Stimulated activated CD8-positive, alpha-beta memory T cell treated with anti-CD3 and anti-CD28 coated beads, Interleukin-4, amount 100 ng/mL, for 4 hours (primary cell): ENCODE measurements at places on chromosomes 7 and 10.

DNA sequence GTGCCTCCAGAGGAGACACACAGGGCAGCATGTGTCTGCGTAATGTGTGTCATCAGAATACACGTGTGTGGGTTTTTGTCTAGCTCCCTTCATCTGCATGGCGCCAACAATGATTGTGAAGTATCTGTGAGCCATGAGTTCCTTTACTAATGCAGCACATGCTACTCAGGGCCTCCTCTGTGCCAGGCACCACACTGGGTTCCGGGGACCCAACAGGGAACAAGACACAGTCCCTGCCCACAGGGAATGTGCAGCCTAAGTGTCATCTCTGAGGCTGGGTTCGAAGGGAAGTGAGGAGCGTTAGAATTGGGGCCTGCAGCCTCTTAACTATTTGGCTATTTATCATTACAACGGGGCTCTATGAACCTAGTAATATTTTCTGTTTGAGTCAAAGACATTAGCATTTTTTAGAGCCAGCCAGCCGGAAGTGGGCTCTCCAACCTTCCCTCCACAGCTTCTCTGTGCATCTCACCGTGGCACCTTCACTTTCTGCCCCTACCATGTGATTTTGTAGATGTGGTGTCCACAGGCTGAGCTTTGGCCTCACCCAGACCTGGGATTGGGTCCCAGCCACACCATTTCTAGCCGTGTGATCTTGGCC lies 43.9 kb upstream of the SRGN start:
- DNase-seq: no peak

DNA sequence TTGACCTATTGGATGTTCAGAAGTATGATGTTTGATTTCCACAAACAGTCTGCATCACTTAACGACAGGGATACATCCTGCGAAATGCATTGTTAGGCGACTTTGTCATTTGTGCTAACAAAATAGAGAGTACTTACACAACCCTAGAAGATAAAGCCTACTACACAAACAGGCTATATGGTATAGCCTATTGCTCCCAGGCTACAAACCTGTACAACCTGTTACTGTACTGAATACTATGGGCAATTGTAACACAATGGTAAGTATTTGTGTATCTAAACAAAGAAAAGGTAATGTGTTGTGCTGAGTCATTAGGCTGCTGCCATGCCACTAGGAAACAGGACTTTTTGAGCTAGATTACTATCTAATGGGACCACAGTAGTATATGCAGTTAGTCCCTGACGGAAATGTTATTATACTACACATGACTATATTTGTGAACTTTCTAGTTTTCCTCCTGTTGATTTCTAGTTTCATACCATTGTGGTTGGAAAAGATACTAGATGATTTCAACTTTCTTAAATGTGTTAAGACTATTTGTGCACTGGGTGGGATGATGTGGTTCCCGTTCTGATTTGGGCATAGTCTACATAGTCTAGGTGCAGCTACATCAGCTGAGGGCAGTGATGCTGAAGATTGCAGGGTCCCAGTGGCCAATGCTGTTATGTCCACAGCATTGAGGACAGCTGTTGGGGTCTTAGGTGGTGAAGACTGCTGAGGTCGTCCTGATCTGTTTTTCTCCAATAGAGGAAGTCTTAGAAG lies 161.7 kb downstream of the HTR7 start:
- no peak for DNase-seq

DNA sequence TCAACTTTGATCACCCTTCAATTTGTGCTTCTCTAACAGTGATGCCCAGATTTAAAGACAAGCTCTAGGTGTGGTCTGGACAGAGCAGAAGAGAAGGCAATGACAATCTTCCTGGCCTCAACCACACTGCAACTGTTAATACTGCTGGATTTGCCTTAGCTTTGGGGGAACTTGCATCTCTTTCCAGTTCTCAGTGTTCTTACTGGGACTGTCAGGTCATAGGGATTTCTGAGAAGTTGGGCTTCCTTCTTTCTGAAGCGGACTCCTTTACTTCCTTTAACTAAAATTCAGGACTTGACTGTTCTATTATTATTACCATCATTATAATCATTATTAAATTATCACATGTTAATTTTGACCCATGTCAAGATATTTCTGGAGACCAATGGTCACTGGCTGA lies 80.8 kb downstream of the OSBPL3 start:
- no peak for DNase-seq

DNA sequence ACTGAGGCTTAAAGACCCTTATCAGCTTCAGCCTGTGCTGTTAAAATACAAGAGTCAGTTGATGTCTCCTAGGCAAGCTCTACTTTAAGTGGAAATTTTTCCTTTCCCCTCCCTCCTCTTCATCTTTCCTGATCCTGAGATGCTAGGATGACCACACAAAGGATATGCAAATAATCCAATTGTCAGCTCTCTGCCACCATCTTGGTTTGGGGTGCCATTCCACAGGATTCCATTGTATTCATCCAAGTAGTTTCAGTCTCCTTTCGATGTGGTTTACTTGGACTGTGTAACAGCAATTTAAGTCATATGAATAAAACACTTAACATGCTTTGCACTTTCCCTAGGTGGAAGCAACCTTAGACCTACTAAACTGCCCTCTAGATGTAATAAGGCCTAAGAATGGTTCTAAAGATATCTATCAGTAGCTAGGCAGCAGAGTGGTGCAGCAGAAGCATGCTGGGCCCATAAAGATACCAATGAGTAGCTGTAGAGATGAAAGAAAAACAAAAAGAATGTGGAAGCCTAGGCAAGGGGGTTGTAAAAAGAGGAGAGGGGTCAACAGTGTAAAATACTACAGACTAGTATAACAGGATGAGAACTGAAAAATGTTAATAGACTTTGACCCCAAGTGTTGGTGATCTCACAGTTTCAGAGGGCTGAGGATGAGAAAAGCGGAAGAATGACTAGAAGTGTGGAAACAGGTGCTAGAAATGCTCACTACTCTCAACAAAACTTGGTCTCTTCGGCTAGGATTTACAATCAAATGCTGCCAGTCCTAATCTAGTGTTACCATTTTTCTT lies 2.4 kb upstream of the CFAP69 start:
- DNase-seq: no peak

DNA sequence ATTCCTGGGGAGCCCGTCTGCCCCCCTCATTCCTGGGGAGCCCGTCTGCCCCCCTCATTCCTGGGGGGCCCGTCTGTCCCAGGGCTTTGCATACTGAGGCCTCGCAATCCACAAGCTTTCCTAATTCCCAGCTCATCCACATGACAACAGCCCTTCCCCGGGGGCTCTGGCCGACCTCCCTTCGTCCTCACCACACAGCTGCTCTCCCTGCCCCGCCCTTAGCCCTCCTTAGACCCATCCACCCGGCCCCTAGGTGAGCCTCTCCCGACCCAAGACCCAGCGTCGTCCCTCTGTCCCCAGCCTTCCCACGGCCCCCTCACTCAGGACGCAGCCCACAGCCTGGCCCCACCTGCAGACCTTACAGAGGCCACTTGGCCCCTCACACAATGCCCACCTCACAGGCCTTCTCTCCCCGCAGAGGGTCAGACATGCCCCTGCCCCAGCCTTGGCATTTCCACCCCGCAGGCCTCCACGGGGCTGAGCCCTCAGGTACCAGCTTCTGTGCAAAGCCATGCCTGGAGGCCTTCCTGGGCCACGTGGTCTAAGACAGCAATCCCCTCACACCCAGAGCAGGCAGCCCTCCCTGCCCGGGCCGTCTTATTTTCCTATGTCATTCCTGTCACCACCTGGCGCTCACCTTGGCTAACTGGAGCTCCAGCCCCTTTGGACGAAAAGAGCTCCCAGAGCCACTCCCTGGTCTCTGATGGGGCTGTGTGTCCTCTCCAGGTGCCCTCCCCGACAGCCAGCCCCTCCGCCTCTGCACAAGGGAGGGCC lies 3.5 kb upstream of the FAM20C start:
- no peak for DNase-seq

GRCh38 chr7:101234636-101235035 lies 3.0 kb downstream of the CLDN15 start:
- no peak for DNase-seq

DNA sequence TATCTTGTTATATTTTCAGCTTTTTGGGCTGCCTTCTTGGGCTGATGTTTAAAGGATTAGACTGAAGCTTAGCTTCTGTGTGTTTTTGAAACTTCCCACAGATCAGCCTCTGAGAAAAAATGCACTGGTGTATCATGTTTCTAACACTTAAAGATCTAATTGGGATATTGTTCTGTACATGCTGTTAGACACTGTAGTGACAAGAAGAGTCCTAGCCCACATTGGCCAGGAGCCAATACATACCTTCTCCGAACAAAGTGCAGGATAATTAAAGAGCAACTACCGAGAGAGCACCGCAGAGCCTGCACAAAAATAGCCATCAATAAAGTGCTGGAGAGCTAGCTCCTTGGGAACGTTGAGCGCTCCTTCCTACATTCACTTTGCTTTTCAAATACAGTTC lies 289.4 kb upstream of the SP8 start:
- no peak for DNase-seq

- no peak for DNase-seq
Observed at GRCh38 chr10:79320316-79320715, 27.0 kb upstream of the PPIF start.

DNA sequence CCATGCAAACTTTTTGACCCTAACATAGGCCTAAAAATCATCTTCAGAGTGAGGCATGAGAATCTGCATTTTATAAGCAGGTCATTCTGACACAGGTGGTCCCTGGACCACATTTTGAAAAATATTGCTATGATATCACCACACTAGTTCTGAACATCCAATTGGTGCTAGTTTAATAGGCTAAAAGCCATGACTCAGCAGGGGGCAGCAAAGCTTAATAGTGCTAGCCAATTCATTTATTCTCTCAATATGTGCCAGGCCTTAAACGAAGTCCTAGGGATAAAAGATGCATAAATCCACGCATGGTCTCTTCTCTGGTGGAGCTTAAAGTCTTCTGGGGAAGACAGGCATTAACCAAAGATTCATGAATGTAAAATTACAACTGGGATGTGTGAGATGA lies 10.2 kb upstream of the SLC25A28 start:
- DNase-seq: no peak

GRCh38 chr7:14697684-14698083 lies 204.9 kb downstream of the DGKB start:
- DNase-seq: no peak

DNA sequence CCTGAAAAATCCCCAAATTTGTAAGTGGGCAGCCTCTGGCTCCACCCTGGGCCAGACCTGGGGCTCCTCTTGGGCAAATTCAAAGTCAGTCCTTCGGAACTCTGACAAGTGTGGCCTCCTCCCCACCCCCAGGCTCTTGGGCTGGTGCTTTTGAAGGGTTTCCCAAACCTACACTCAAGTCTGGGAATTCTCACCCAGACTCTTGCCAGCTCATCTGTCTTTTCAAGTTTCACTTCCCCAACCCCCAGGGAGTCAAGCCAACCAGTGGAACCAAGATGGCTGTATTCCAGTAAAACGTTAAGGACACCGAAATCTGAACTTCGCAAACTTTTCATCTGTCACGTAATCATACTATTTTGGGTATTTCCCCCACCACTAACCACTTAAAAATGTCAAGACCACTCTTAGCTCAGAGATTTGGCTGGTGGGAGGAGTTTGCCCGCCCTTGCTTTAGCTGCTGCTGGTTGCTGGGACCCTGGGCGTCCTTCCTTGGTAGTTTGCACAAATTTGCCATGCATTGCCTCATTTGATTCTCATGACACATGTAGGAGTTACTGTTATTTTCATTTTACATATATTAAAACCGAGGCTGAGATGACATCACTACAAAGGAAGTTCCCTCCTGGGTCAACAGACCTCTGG lies 1.7 kb upstream of the MYO1G start:
- DNase-seq: peak; percentile 49

DNA sequence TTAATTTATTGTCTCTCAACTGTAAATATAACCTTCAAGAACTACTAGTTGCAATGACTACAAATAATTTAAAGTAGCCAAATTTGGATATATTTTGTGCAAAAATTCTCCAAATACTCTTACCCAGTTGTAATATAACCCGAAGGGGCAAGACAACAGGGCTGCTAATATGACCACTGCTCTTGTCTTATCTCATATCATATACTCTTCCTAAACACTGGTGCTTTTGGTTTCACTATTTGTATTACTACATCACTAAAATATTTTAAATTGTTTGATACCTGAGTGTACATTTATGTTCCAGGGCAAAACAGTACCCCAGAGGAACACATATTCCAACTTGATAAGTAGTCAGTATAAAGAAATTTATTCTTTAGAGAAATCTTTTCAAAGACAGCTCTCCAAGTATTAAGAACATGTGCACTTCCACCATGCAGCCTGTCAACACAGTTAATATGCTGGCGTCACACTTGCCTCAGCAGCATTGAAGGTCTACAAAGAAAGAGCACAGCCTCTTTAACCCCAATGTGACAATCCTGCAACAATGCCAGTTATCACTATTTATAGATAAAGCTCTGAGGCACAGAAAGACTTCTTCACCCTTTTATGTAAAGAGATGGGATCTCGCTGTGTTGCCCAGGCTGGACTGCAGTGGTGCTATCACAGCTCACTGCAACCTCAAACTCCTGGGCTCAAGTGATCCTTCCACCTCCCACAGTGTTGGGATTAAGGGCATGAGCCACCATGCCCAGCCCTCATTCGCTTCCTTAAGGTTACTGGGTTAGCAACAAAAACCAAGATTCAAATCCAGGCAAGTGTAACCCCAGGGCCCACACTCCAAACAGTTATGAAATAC lies 37.8 kb downstream of the RHEB start:
- no peak for DNase-seq

GRCh38 chr10:52213321-52213752 lies 100.7 kb upstream of the DKK1 start:
- no peak for DNase-seq

DNA sequence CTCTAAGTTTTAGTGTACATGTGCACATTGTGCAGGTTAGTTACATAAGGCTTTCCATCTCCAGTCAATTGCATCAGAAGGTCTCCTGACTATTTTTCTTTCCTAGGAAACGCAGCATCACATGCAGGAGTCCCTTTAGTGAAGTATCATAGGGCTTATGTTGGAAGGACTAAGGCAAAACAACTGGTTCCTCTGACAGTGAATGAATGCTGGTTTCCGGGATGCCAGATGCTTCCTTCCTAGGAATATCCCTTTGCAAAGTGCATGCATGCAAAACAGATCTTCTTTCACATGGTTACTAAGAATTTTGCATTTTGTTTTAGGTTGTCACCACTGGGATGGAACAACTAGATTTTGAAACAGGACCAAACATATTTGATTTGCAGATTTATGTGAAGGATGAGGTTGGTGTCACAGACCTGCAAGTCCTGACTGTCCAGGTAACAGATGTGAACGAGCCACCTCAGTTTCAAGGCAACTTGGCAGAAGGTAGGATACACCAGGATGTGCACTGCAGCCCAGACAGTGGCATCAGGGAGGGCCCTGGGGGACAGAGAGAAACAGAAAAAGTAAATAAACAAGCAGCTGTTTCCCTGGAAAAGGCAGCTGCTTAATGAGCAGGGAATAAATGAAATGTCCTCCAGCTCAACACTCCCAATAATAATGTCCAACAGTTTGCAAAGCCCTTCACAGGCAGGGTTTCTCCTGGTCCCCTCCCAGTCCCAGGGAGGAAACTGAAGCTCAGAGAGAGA lies 17.8 kb downstream of the CDHR3 start:
- no peak for DNase-seq
